Heart left ventricle (tissue), 16 donors: ENCODE measurements at places on chromosomes 12 and 14. TPM values are rescaled to one million over a fixed set of nuclear protein-coding genes. Genes with fewer than 3 reads are reported as not detected.

DNA sequence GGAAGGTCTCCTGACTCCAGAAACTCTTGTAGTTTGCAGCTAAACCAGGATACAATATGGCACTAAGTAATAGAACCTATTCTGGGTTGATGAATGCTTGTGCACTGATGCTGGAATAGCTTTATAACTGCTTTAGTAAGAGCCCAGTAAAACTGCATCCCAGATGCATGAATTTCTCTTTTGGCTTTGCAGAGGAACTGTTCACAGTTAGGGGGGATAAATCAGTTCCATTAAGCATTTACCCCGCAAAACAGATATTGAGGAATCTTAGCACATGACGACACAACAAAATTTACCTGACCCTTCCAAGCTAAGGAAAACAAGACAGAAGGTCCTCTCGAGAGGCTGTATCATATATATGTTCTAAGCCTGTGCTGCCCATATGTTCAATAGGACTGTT, 457.4 kb downstream of the FOXG1 start:
- H3K27me3 ChIP-seq, result no peaks in the 10 kb centered on the region
- H3K4me1 ChIP-seq, result no peaks in the 10 kb centered on the region
- DNase-seq, result no peak
- no peak overlapping the region for H3K4me3 ChIP-seq
- H3K27ac ChIP-seq, result no peak overlapping the region

DNA sequence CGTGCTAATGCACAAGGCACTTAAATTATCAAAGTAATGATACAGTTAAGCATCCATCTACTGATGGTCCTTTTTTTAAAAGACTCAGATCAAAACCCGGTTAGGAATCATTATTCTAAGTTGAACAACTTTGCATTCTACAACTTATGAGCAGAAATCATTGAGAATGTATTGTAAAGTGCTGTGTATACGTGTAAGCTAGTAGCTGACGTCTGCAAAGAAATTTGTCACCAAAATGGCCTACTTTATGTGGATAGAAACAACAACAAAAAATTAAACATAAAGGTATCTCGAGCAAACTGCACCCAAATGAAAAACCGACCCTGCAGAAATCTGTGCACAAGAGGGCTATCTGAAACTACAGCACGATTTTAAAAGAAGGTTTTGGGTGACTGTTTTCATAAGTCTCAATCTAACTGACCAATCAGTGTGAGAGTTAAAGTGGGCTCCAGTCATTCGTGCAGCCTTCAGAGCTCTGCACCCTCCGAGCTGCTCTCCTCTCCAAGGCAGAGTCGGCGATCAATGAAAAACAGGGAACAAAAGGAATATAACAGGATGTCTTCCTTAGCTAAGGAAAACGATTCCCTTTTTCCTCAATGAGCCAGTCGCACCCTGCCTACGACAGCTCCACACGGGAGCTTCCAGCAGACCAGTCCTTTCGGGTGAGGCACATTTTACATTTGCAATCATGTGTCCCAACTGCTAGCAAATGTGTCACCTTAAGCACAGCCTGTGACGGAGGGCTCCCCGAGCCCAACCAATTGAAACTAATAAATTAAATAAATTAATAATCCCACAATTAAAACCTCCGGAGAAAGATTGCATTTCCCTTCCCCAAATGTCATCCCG, 200.7 kb upstream of the FOXN3 start:
- no peaks in the 10 kb centered on the region for H3K27me3 ChIP-seq
- H3K4me3 ChIP-seq, result peak overlapping the region; percentile 81
- H3K27ac ChIP-seq, result peak overlapping the region; percentile 74
- no peak for DNase-seq
- H3K4me1 ChIP-seq, result peaks cover 68% of the 10 kb centered on the region

- H3K4me3 ChIP-seq, result no peak overlapping the region
- DNase-seq, result no peak
- H3K27ac ChIP-seq, result no peak overlapping the region
- no peaks in the 10 kb centered on the region for H3K27me3 ChIP-seq
- H3K36me3 ChIP-seq, result no peaks in the 10 kb centered on the region
- no peaks in the 10 kb centered on the region for H3K4me1 ChIP-seq
Observed at GRCh38 chr12:54232790-54233189, 44.0 kb upstream of the SMUG1 start.

DNA sequence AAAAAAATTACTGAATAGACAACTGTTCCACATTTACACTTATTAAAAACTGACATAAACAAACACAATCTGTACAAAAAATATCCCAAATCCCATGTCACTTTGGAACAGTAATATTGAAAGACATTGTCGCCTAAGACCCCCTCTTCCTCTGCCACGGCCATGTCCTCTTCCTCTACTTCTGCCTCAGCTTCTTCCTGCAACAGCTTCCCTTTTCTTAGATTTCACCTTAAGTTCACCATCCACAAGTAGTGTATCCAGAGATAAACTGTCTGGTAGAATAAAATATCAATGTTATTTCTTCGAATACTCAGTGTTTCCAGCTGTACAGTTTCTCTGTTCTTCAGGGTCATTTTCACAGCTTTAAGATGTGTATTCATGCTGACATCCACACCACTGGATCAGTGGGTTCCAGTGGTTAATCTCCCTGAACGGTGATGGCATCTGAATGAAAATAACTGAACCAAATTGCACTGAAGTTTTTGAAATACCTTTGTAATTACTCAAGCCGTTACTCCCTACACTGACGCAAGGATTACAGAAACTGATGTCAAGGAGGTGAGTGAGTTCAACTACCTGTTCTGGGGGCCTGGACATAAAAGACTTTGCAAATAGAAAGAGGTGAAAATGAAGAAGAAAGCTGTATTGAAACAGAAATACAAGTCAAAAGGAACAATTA, 208.5 kb downstream of the C12orf50 start:
- H3K36me3 ChIP-seq, result no peaks in the 10 kb centered on the region
- no peak for DNase-seq
- H3K27ac ChIP-seq, result no peak overlapping the region
- H3K27me3 ChIP-seq, result no peaks in the 10 kb centered on the region

GRCh38 chr12:77537663-77538062, 293.0 kb upstream of the NAV3 start:
- no peak overlapping the region for H3K4me3 ChIP-seq
- no peaks in the 10 kb centered on the region for H3K27me3 ChIP-seq
- H3K27ac ChIP-seq, result no peak overlapping the region
- DNase-seq, result no peak

DNA sequence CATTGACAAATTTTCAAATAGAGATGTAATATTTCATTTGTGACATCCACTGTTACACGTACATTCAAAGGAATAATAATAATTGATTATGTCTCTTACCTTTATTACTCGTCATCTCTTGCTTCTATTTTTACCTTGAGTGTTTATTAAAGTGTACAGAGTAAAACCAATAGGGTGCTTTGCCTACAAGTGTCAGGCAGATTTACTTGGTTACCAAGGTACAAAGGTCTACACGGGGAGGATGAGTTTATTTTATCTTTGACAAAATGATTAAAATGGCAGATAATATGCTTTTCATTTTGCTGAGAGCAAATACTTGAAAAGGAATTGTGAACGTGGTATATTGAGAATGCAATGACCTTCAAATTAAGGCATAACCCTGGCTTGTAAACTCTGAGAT, 137.8 kb upstream of the SOX5 start:
- no peaks in the 10 kb centered on the region for H3K27me3 ChIP-seq
- no peak for DNase-seq
- no peak overlapping the region for H3K27ac ChIP-seq
- no peaks in the 10 kb centered on the region for H3K36me3 ChIP-seq
- H3K4me3 ChIP-seq, result no peak overlapping the region

DNA sequence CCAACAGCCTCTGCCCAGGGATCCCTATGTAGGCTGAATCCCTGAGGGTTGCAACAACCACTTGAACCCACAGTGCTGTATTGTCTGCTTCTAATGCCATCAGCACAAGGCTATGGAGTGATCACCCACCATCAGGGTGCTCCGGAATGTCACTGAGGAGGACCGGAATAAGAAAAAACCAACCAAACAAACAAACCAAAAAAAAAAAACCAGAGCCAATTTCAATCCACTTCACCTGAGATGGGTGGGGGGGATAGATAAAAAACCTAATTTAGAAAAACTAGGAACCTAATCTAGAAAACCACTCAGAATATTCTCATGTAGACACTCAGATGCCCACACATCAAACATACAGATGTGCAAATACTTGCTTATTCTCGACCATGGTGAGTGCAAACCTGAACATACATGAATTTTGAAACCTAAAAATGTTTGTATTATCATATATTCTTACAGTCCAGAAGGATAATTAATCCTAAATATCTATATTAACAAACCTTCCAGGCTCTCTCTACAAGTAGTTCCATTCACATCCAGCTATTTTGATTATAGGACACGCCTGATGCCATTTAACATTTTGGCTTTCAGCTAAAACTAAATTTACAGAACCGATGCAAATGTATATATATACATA, 3.7 kb downstream of the TBX5 start:
- no peaks in the 10 kb centered on the region for H3K36me3 ChIP-seq
- peaks cover 39% of the 10 kb centered on the region for H3K4me1 ChIP-seq
- H3K4me3 ChIP-seq, result peak overlapping the region; percentile 64
- peaks cover 98% of the 10 kb centered on the region for H3K27me3 ChIP-seq
- H3K27ac ChIP-seq, result peak overlapping the region; percentile 80
- DNase-seq, result no peak

- no peak for DNase-seq
- no peak overlapping the region for H3K4me3 ChIP-seq
- no peaks in the 10 kb centered on the region for H3K27me3 ChIP-seq
- peaks cover 70% of the 10 kb centered on the region for H3K36me3 ChIP-seq
- H3K4me1 ChIP-seq, result peaks cover 20% of the 10 kb centered on the region
Observed at GRCh38 chr12:6570264-6570887, 2.3 kb upstream of the NOP2 start.

- DNase-seq, result no peak
- no peaks in the 10 kb centered on the region for H3K4me1 ChIP-seq
Observed at GRCh38 chr14:106848330-106849121, 1322.1 kb downstream of the TMEM121 start.

GRCh38 chr12:60201891-60202290, 606.1 kb downstream of the SLC16A7 start:
- H3K4me3 ChIP-seq, result no peak overlapping the region
- H3K27ac ChIP-seq, result no peak overlapping the region
- H3K36me3 ChIP-seq, result no peaks in the 10 kb centered on the region
- no peaks in the 10 kb centered on the region for H3K27me3 ChIP-seq
- DNase-seq, result no peak

DNA sequence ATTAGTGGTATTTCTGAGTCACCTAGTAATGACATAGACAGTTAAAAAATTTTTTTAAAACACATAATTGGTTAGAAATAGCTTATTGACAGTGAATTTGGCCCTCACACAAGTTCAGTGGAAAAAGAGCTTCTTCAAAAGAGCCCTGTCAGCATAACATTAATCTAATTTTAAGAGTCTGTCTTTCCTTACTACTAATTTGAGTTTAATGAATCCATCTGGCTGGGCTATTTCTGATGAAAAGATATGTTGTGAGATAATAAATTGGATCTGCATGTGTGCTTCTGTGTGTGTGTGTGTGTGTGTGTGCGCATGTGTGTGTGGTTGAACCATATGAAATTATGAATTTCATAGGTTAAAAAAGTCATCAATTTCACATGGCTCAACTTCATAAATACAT, 1045.2 kb downstream of the FLRT2 start:
- H3K36me3 ChIP-seq, result no peaks in the 10 kb centered on the region
- H3K27me3 ChIP-seq, result no peaks in the 10 kb centered on the region
- DNase-seq, result no peak
- H3K4me3 ChIP-seq, result no peak overlapping the region
- no peak overlapping the region for H3K27ac ChIP-seq

- DNase-seq, result no peak
- no peak overlapping the region for H3K4me3 ChIP-seq
- H3K27me3 ChIP-seq, result no peaks in the 10 kb centered on the region
- no peaks in the 10 kb centered on the region for H3K4me1 ChIP-seq
- H3K36me3 ChIP-seq, result no peaks in the 10 kb centered on the region
Observed at GRCh38 chr12:19945559-19946435, 422.5 kb upstream of the PDE3A start.

DNA sequence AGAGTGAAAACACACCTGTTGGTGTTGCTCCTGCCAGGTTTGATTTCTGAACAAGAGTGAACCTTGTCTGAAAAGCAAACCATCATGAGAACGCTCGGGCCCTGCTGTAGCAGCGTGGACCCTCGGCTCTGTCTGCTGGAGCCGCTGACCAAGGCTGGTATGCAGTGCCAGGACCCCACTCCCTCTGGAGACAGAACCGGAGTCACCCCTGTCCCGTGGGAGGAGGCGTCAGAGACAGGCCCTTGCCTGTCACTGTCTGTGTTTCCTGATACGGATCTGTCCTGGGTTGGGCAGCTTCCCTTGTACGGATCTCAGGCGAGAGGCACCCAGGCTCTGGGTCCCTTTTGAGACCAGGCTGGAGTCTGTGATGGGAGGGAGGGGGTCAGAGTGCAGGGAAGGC, 111.6 kb downstream of the ADGRD1 start:
- no peaks in the 10 kb centered on the region for H3K27me3 ChIP-seq
- no peaks in the 10 kb centered on the region for H3K36me3 ChIP-seq
- no peak overlapping the region for H3K4me3 ChIP-seq
- no peak for DNase-seq

DNA sequence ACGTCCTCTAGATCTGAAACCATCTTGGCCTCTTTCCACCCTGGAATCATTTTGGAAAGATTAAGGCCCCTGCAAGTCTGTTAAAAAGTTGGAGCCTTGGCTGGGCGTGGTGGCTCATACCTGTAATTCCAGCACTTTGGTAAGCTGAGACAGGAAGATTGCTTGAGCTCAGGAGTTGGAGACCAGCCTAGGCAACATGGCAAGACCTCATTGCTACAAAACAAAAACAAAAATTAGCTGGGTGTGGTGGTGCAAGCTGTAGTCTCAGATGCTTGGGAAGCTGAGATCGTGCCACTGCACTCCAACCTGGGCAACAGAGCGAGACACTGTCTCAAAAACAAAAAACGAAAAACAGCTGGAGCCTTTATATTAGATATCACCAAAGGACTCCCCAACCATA, 10.9 kb upstream of the ABCD4 start:
- no peak overlapping the region for H3K27ac ChIP-seq
- H3K4me1 ChIP-seq, result peaks cover 5% of the 10 kb centered on the region
- no peaks in the 10 kb centered on the region for H3K36me3 ChIP-seq
- no peak for DNase-seq

- no peak overlapping the region for H3K4me3 ChIP-seq
- no peak overlapping the region for H3K27ac ChIP-seq
- no peak for DNase-seq
- no peaks in the 10 kb centered on the region for H3K27me3 ChIP-seq
- H3K4me1 ChIP-seq, result no peaks in the 10 kb centered on the region
- H3K36me3 ChIP-seq, result no peaks in the 10 kb centered on the region
Observed at GRCh38 chr12:103178366-103179080, 221.0 kb downstream of the ASCL1 start.

DNA sequence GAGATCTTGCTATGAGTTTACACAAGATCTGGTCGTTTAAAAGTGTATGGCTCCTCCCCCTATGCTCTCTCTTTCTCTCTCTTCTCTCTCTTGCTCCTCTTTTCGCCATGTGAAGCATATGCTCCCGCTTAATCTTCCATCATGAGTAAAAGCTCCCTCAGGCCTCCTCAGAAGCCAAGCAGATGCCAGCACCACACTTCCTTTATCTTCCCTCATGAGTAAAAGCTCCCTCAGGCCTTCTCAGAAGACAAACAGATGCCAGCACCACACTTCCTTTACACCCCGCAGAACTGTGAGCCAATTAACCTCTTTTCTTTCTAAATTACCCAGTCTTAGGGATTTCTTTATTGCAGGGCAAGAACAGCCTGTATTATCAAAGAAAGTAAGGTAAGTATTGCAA, 152.4 kb downstream of the SEC23A start:
- H3K27me3 ChIP-seq, result no peaks in the 10 kb centered on the region
- H3K27ac ChIP-seq, result no peak overlapping the region
- DNase-seq, result no peak
- no peaks in the 10 kb centered on the region for H3K4me1 ChIP-seq
- no peaks in the 10 kb centered on the region for H3K36me3 ChIP-seq
- no peak overlapping the region for H3K4me3 ChIP-seq

The ORAI1 gene
- 14.4 TPM for total RNA-seq

The CD4 gene
- 4.6 TPM for total RNA-seq

The ARHGDIB gene
- total RNA-seq, result 53.6 TPM

The SLC8A3 gene
- total RNA-seq, result not detected

The NT5DC3 gene
- total RNA-seq, result 3.2 TPM
